Thyroid gland (tissue), 4 donors: ENCODE measurements at places on chromosomes 7 and 10.

GRCh38 chr7:116591202-116592040, 66.6 kb downstream of the CAV1 start:
- peak overlapping the region; percentile 65 for H3K27ac ChIP-seq
- H3K36me3 ChIP-seq = no peaks in the 10 kb centered on the region
- no peak for DNase-seq
- H3K4me3 ChIP-seq = no peak overlapping the region
- no peaks in the 10 kb centered on the region for H3K27me3 ChIP-seq
- H3K4me1 ChIP-seq = peaks cover 22% of the 10 kb centered on the region

- peak overlapping the region; percentile 68 for H3K27ac ChIP-seq
- H3K4me3 ChIP-seq = no peak overlapping the region
- no peaks in the 10 kb centered on the region for H3K36me3 ChIP-seq
- H3K4me1 ChIP-seq = peaks cover 16% of the 10 kb centered on the region
- no peaks in the 10 kb centered on the region for H3K27me3 ChIP-seq
Observed at GRCh38 chr10:24277771-24278170, 68.8 kb downstream of the KIAA1217 start.

DNA sequence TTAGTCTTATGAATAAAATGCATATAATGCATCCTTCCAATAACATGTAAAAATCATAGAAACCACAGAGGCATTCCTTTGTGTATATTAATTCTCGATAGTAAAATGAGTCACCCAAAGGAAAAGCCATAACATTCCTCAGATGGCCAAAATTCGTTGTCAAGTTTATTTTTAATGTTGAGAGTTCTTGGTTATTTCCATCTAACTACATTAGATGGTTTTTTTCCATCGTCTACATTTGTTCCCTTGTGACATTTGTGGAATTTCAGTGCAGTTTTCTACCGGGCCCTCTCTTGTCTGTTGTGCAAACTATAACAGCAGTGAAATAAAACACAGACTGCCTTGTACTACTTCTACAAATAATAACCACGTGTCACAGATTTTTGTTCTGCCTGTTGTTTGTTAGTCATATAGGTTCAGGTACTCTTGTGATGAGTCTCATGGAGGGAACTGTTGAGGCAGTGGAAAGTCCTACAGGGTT, 54.7 kb upstream of the CCAR1 start:
- H3K4me3 ChIP-seq = no peak overlapping the region
- DNase-seq = no peak
- H3K27me3 ChIP-seq = no peaks in the 10 kb centered on the region
- no peaks in the 10 kb centered on the region for H3K4me1 ChIP-seq
- no peaks in the 10 kb centered on the region for H3K36me3 ChIP-seq
- H3K27ac ChIP-seq = no peak overlapping the region

- no peaks in the 10 kb centered on the region for H3K27me3 ChIP-seq
- H3K36me3 ChIP-seq = no peaks in the 10 kb centered on the region
- H3K27ac ChIP-seq = no peak overlapping the region
- H3K4me1 ChIP-seq = peaks cover 8% of the 10 kb centered on the region
- DNase-seq = no peak
- no peak overlapping the region for H3K4me3 ChIP-seq
Observed at GRCh38 chr7:7868572-7868899, 100.1 kb upstream of the GLCCI1 start.

- H3K4me3 ChIP-seq = no peak overlapping the region
- DNase-seq = no peak
- H3K4me1 ChIP-seq = no peaks in the 10 kb centered on the region
Observed at GRCh38 chr7:84228526-84228925, 33.9 kb upstream of the SEMA3A start.

DNA sequence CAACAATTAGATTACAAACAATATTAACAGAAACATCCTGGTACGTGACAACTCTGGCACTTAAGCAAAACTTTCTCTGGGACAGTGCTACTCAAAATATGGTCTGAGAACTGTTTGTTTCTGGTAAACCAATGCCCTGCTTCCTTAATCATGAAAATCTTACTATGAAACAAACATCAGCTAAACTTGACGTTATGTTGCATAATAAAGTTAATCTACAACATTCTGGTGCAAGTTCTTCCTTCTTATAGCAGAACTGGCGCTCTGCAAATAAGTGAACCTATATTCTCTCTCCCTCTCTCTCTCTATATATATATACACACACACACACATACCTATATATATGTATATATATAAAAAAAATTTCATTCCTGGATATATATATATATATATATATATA, 7.8 kb downstream of the C7orf33 start:
- DNase-seq = no peak
- no peak overlapping the region for H3K27ac ChIP-seq
- H3K4me1 ChIP-seq = no peaks in the 10 kb centered on the region
- H3K27me3 ChIP-seq = no peaks in the 10 kb centered on the region

DNA sequence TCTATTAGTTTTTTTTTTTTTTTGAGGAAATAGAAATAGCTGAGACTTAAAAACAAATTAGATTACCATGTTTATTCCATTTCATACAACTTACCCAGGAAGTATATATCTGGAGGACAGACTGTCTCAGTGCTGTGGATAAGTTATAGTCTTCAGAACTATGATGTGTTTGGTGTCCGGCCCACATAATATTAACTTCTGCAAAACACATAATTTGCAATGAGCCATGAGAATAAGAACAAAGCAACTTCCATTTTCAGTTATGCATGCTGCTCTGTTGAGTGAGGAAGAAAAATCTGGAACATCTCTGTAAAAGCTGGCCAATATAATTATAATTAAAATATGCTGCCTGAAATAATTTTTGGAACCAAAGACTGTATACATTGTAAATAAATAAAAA, 130.9 kb downstream of the AGMO start:
- DNase-seq = no peak
- H3K4me1 ChIP-seq = no peaks in the 10 kb centered on the region
- H3K27me3 ChIP-seq = no peaks in the 10 kb centered on the region
- no peaks in the 10 kb centered on the region for H3K36me3 ChIP-seq

DNA sequence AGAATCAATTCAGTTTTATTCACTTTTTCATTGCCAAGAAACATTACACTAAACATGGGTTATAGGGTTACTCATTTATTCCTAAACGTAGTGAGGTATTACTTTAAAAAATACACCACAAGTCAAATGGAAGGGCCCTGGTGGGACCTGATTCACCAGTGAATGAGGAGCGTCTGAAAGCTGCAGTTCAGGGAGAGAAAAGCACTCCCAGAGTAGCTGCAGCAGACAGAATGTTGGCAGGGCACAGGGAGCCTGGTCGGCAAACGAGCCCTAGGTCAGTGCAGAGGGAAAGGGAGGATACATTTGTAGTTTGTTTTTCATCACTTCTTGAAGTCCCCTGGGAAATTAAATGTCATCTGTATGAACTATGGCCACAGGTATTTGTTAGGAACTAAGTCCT, 361.7 kb upstream of the ETV1 start:
- H3K36me3 ChIP-seq = no peaks in the 10 kb centered on the region
- no peak overlapping the region for H3K27ac ChIP-seq

- no peaks in the 10 kb centered on the region for H3K27me3 ChIP-seq
- DNase-seq = no peak
- no peaks in the 10 kb centered on the region for H3K36me3 ChIP-seq
- H3K4me1 ChIP-seq = no peaks in the 10 kb centered on the region
- H3K4me3 ChIP-seq = no peak overlapping the region
Observed at GRCh38 chr7:21886396-21886795, 59.3 kb downstream of the CDCA7L start.

DNA sequence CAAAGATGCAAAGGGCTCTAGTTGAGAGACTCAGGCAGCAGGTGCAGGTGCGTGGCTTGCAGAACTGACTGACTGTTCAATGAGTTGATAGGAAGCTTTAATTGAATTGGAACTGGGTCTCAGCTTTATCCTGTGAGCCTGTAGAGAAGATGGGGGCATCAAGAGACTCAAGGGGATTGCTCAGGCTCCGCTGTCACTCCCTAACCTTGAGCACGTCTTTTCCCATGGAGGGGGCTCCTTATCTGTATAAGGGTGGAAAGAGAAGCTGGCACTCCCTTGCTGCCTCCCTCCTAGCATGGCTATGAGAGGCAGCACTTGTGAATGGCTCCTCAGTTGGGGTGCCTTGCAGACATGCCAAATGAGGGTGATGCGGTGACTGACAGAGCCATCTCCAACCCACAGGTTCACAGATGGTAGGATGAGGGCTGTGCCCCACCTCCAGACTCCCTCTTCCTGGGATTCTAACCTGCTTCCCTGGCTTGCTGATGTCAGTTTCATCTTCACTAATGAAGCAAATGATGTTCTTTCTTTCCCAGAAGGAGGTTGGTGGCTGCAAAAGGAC, 12.4 kb upstream of the PLEKHA1 start:
- H3K27ac ChIP-seq = no peak overlapping the region
- H3K36me3 ChIP-seq = no peaks in the 10 kb centered on the region
- no peak overlapping the region for H3K4me3 ChIP-seq
- DNase-seq = no peak

- H3K27ac ChIP-seq = no peak overlapping the region
- H3K36me3 ChIP-seq = no peaks in the 10 kb centered on the region
- no peaks in the 10 kb centered on the region for H3K27me3 ChIP-seq
- no peak overlapping the region for H3K4me3 ChIP-seq
- DNase-seq = no peak
Observed at GRCh38 chr10:133185916-133186315, 25.9 kb downstream of the KNDC1 start.

- H3K4me3 ChIP-seq = no peak overlapping the region
- no peak for DNase-seq
- no peaks in the 10 kb centered on the region for H3K36me3 ChIP-seq
- H3K27ac ChIP-seq = no peak overlapping the region
Observed at GRCh38 chr7:1868516-1869165, 198.6 kb downstream of the ELFN1 start.

DNA sequence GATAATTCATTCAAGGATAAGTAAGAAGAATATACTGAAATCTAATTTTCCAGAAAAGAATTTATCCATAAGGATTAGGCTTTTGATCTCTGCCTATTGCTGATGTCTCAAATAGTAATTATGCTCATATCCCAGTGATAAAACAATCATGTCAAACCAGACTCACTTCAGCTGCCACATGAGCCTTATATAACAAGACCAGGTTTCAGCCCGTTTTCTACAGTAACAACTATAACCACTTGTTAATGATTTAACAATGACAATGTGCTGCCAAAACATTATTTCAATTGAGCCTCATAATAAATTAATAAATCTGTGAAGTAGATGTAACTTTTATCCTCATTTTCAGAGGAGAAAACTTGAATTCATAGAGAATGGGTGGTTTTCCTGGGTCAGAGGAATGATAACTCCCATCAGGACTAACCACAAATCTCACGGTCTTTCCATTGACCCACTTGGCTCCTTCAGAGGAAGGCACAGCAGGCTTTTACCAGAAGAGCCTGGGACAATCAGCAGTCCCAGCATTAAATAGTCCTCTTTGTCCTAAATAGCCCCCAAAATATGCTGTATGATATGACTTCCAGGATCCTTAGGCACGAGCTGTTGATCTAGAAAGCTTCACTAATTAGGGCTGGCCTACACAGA, 42.5 kb upstream of the SLIT1 start:
- no peak overlapping the region for H3K27ac ChIP-seq
- no peak for DNase-seq
- no peaks in the 10 kb centered on the region for H3K4me1 ChIP-seq

GRCh38 chr7:83588602-83589240, 60.2 kb downstream of the SEMA3E start:
- no peak for DNase-seq
- H3K4me3 ChIP-seq = no peak overlapping the region
- H3K27ac ChIP-seq = no peak overlapping the region

GRCh38 chr10:25028711-25029110, 12.3 kb downstream of the THNSL1 start:
- DNase-seq = no peak
- no peaks in the 10 kb centered on the region for H3K27me3 ChIP-seq
- H3K36me3 ChIP-seq = no peaks in the 10 kb centered on the region
- no peak overlapping the region for H3K4me3 ChIP-seq

GRCh38 chr10:59037018-59037389, 139.4 kb upstream of the PHYHIPL start:
- no peaks in the 10 kb centered on the region for H3K36me3 ChIP-seq
- no peak for DNase-seq
- H3K4me1 ChIP-seq = no peaks in the 10 kb centered on the region
- H3K27ac ChIP-seq = no peak overlapping the region
- H3K4me3 ChIP-seq = no peak overlapping the region
- no peaks in the 10 kb centered on the region for H3K27me3 ChIP-seq

- no peak overlapping the region for H3K27ac ChIP-seq
- H3K27me3 ChIP-seq = no peaks in the 10 kb centered on the region
- H3K4me3 ChIP-seq = no peak overlapping the region
- no peak for DNase-seq
Observed at GRCh38 chr7:54908760-54909438, 109.9 kb upstream of the EGFR start.

DNA sequence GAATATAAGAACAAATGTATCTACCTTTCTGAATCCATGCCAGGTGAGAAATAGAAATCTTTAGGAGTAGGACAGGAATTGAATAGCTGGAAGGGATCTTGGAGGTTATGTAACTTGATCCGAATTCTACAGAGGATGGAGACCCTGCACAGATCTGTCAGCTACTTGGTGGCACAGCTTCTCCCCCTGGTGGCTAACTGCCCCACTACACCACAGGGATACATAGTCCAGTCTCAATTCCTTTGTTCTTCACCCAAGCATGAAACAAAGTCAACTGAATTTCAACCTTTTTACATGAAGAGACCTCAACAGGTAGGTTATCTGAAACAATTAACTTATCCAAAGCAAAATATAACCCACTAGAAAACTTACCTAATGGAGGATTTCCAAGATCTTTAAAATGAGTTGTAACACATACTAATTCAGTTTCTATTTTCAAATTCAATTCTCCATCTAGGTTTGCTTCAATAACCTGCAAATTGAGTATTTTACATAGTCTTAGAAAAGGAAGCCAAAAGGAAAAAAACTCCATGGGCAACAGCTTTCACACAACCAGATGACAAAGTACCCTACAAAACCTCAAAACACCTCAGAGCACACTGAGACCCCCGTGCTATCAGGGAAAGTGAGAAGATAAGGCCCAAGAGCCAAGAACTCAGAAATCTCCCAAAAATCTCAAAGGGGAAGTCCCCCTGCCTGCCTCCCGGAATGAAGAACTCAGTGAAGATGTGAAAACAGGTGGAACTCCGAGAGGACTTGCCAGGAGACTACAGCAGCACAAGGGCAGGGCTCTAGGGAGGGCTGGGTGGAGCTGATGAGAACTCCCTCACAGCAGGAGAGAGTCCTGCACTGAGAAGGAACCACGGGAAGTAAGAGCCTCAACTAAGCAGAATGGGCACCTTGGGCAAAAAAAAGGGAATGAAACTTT, 10.3 kb downstream of the HUS1 start:
- no peak overlapping the region for H3K27ac ChIP-seq
- H3K27me3 ChIP-seq = no peaks in the 10 kb centered on the region
- DNase-seq = peak; percentile 53

GRCh38 chr7:117605712-117606111, 125.9 kb downstream of the CFTR start:
- H3K27ac ChIP-seq = no peak overlapping the region
- no peaks in the 10 kb centered on the region for H3K4me1 ChIP-seq
- no peak overlapping the region for H3K4me3 ChIP-seq
